CD14-positive monocyte (primary cell): ENCODE measurements at places on chromosomes 7 and 10.
A peak's percentile ranks its signal among the peaks of the same experiment; 100 is the strongest.

- no peak for DNase-seq
Measured at GRCh38 chr10:17366705-17367104, 87.7 kb downstream of the ST8SIA6 start.

DNA sequence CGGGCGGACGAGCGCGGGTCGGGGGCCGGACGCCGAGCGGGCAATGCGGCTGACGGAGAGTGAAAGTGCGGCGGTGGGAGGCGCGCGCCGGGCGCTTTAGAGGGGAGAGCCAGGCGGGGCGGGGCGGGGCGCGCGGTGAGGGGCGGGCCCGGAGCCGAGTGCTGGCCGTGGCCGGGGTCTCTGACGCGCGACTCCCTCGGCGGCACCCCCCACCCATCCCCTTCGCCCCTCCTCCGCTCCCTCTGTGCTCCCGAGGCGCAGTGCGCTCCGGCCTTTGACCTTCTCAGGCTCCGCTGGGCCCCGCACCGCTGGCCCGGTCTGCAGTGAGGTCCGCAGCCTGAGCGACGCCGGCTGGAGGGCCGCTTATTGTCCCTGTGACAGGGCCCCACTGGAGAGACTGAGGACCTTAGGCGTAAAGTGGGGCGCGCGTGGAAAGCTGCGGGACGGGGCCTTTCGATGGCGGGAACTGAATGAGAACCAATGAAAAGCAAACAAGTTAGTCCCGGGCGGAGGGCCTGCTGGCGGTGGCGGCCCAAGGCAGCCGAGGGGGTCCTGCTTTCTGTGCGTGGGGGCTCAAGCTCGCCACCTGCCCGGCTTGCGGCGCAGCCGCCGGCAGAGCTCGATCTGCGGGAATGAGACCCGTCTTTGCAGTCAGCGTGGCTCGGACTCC is at the start of gene CXCL12:
Gene CXCL12 (minus strand): TSS at position 72 of the 670 bp plus-strand sequence. CDS start 92 bp downstream, outside the sequence.
- DNase-seq, result no peak

DNA sequence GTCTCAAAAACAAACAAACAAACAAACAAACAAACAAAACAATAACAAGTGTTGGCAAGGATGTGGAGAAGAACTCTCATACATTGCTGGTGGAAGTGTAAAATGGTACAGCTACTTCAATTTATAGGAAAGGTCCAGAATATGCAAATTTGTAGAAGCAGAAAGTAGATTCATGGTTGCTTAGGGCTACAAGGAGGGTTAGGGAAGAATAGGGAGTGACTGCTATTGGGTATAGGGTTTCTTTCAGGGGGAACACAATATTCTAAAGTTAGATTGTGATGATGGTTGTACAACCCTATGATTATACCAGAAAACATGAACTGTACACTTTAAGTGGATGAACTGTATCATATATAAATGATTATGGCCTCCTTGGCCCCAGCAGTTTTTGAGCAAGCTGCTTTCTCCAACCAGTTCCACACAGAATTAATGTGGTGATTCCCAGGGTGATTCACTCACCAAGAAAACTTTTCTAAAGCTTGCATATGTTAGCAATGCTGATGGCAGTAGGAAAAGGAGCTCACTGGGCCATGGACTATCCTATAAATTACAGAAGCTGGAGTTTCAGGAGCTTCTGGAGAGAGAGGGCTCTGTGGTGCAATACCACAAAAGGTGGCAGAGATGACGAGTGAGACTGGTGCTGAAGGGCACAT is 52.8 kb upstream of the KCNIP2 start:
- no peak for DNase-seq

DNA sequence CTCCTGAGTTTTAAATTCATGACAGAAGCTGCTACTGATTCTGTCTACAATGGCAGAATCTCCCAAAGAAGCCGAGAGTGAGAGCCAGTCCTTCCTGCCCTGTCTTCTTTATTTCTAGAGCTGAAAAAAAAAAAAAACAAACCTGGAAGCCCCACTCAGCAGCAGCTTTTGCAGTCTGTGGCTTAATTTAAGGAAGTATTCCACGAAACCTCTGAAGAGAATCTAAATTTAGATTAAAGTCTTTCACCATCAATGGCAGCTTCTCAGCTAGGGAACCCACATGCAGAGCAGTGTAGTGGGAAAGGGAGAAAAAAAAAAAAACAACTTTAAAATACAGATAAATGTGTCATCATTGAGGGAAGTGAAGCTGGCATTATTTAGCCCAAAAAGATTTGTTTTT is 23.4 kb downstream of the SMURF1 start:
- DNase-seq, result peak; percentile 61

- DNase-seq, result no peak
Measured at GRCh38 chr7:44318332-44318731, 7.1 kb downstream of the CAMK2B start.

DNA sequence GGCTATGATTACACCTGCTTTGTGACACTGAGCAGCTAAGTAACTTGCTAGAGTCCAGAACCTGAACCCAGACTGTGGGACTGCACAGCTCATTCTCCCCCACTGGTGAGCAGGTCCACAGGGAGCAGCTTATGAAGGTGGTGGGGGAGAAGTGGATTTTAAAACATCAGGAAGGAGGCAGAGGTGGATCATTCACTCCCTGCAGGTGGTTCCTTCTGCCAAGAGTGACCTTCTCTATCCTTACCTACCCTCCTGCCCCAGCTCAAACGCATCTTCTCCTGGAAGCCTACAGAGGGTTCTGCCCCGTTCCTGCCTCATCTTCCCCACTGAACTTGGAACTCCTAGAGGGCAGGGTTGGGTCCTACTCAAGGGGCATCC is 539 bp upstream of the FAM241B start:
- no peak for DNase-seq
